ENCODE measurements at places on chromosomes 12 and 14.

GRCh38 chr12:131002216-131002631, 48.5 kb downstream of the ADGRD1 start:
- DNase-seq = no peak

DNA sequence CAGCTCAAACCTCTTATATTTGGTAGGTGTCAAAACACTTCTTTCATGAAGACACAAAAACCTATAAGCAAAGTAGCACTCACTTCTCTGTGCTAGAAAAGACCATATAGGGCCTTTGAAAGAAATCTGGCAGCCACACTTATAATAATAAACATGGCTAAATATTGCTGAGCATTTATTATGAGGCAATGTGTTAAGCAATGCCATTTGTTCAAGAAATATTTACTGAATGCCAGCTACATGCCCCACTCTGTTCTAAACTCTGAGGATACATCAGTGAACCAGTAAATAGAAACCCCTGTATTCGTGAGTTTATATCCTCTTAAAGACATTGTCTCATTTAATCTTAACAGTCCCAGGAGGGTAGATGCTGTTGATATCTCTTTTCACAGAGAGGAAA, 52.0 kb downstream of the RNFT2 start:
- no peak for DNase-seq

- DNase-seq = peak; percentile 61
Measured at GRCh38 chr12:49662998-49663843, 39.9 kb downstream of the PRPF40B start.

GRCh38 chr14:59428581-59429012, 36.6 kb downstream of the GPR135 start:
- no peak for DNase-seq

DNA sequence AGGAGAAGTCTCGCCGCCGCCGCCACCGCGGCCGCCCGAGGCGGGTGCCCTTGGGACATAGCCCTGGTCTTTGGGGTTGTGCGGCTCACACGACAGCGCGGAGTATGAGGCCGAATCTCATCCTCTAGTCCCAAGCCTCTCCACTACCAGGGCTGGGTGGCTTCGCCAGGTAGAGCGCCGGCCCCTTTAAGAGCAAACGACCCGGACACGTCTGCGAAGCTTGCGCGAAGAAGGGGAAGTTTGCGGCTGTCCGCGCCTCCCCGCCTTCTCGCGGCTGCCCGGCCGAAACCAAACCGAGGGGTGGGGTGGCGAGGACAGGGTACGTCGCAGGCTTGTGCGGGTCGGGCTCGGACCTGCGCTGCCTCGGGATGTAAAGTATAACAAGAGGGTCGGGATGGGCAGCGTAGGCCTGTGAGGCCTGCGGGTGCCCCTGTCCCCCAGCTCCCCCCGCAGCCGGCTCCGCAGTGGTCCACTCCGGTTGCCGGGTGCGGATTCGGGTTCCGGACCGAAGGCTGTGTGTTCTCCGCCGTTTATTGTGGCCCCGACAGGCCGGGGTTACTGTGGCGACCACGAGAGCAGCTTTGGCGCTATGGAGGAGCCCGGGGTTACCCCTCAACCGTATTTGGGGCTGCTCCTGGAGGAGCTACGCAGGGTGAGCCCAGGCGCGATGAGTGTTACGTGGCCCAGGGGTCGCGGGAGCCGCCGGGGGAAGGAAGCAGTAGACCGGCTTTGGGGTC, 33.3 kb downstream of the MIA2 start:
- peak; percentile 60 for DNase-seq

DNA sequence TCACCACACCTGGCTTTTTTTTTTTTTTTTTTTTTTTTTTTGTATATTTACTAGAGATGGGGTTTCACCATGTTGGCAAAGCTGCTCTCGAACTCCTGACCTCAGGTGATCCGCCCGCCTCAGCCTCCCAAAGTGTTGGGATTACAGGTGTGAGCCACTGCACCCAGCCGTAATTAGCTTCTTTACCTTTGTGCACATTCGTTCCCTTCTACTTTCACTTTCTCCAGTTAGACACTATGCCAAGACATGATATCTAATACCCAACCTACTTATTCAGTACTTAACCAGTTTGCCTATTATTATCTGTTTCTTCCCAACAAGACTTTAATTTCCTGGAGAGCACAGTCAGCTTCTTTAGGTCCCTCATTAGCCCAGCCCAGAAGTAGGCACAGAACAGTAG, 5.3 kb downstream of the STYK1 start:
- no peak for DNase-seq

- DNase-seq = no peak
Measured at GRCh38 chr12:101298426-101298825, 18.5 kb downstream of the UTP20 start.

GRCh38 chr14:96039633-96040311, 610 bp downstream of the C14orf132 start:
- DNase-seq = no peak

DNA sequence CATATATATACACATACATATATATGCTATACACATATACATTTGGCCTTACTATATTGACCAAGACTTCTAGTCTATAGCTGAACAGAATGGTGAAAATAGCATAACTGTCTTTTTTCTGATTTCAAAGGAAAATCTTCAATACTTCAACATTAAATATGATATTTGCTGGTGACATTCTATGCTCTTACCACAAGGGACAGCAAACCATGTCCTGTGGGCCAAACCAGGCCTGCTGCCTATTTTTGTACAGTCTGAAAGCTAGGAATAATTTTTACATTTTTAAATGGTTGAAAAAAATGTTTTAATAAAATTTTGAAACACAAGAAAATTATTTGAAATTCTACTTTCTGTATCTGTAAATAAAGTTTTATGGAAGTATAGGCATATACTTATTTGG, 63.6 kb downstream of the EML5 start:
- DNase-seq = no peak

DNA sequence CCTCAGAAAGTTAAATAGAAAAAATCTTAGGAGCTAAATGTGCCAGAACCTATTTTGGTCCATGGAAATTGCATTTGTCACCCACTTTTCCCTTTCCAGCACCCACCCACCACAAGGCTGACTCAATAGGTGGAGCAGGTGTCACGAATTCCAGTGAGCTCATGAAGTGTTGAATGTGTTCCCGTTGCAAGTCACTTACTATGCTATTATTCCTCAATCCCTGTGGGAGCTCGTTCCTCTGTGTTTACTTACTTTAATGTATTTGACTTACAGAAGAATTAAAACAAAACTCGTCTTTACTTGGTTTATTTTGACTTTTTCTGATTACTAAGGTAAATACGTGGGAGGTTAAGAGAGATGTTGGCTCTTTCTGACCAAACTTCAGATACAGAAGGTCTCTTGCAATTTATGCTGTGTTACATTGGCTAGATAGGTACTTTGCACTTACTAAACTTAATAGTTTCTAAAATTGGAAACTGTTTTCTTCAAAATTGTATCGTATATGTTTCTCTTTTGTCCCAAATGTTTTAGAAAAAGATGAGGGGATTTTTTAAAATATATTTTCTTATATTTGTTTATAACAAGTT, 269.4 kb upstream of the NOVA1 start:
- DNase-seq = no peak

GRCh38 chr14:101118233-101118632, 214.7 kb upstream of the RTL1 start:
- no peak for DNase-seq

GRCh38 chr12:10802587-10802986, at the start of gene TAS2R7:
TSS of gene TAS2R7 (minus strand) at chr12:10802627. CDS start at chr12:10802570, 57 bp downstream.
- DNase-seq = no peak

DNA sequence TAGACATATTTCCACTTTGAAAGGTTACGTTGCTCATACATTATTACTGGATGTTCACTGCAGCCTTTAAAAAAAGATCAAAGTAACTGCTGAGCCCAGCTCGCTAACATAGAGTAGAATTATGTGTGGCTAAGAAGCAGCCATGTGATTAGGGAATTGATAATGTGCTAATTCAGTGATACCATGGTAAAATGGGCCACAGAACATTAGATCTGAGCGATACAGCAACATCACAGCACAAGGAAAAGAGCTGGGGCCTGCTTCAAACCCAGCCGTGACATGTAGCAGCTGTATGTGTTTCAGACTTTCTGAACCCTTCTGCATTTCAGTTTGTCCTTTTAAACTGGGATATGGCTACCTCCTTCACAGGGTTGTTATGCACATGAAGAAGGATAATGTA, 92.3 kb upstream of the LMNTD1 start:
- no peak for DNase-seq

- DNase-seq = no peak
Measured at GRCh38 chr12:89523843-89524540, 604 bp downstream of the GALNT4 start.

DNA sequence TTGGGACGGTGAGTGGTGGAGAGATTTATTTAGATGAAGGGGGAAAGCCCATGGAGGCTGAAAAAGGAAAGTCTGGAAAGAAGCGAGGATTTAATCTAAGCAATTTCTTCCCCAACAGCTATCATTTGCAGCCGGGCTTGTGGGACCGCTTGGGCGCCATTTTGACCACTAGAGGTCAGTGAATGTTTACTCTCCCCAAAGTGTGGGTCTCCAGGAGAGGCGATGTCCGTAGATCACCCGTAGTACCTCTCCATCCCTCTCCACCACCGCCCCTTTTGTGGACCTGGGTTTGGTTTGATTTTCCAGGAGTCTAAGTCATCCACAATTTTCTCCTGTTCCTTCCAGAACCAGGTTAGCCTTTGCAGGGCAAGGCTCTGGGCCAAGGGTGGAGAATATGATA, 91.2 kb upstream of the PARP11 start:
- no peak for DNase-seq

DNA sequence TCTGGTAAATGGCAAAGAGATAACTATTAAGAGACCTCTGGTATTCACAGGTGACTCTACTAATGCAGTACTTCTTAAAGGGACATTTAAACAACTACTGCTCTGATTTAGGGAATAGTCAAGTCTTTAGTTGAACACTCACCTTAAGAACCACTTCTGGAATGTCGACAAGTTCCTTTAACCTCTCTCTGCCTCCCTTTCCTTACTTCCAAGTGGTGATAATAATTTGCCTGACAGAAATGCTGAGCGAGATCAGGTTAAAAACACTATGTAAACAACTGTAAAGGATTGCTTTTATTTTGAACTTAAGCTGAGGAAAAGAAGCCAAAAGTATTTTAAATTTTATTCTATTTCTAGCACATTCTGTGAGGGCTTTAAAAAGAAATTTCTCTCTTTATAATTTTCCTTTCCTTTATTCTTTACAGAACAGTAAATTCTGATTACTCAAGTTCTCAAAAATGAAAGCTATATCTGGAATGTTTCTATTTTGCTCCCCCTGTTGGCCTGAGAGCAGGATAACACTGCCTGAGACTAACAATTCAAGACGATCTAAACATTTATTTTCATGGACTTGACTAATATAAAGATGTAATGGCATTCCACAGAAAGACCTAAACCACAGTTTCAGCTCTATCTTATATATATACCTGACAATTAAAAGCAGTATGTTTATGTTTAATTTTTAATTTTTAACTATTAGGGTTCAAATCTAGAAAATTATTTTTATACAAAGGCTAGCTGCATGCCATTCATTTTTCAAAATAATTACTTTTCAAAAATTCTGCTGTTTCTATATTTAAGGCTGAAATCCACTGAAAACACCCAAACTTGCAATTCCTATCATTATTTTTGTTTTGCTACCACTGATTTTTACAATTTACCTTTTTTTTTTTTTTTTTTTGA, 29.2 kb downstream of the ZCCHC8 start:
- peak; percentile 53 for DNase-seq

GRCh38 chr14:65949711-65950516, 536.3 kb upstream of the CCDC196 start:
- DNase-seq = peak; percentile 46

GRCh38 chr14:29352706-29353080, 575.0 kb downstream of the PRKD1 start:
- no peak for DNase-seq

- DNase-seq = no peak
Measured at GRCh38 chr14:22532345-22533056, 56.5 kb downstream of the DAD1 start.

- no peak for DNase-seq
Measured at GRCh38 chr12:130800312-130800711, 38.7 kb downstream of the STX2 start.

Data from RCC 7860 (cell line).